ENCODE measurements at places on chromosomes 11 and 22.

DNA sequence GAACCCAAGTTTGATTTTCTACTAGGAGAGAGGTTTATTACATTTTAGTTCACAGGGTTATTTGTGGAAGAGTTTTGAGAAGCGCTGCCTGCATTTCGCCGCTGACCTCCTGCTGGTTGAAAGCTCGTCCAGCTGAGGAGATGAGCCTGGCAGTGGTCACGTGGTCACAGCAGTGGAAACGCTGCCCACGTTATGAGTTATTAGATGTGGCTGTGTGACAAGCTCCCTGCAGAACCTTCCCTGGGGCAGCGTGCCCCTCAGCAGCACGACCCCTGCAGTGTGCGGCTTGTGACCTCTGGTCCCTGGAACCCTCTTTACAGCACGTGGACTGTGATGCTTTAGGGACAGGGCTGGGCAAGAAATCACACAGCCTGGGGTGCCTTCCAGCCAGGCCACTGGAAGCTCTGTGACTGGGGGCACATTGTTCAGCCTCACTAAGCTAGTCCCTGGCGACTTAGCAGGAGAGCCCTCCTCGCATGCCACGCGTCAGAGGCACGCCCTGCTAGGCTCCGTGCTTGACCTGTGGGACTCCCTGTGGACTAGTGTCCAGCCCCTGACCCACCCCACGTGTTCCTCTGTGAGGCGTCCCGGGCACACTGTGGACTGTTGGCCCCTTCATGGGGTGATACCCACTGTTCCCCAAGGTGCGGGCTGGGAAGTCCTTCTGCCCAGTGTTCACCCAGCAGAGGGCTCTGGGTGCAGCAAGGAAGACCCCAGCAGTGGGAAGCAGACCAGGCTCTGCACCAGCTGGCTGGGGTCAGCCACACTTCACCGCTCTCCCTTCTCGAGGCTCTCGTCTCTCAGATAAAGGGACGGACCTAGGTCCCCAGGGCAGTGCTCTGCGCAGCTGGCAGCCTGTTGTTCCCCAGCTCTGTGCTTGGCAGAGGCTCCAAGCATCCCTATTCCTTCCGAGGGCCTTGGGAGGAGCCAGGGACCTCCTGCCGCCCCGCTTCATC is 349.5 kb downstream of the TBC1D22A start:
- no peak for DNase-seq

DNA sequence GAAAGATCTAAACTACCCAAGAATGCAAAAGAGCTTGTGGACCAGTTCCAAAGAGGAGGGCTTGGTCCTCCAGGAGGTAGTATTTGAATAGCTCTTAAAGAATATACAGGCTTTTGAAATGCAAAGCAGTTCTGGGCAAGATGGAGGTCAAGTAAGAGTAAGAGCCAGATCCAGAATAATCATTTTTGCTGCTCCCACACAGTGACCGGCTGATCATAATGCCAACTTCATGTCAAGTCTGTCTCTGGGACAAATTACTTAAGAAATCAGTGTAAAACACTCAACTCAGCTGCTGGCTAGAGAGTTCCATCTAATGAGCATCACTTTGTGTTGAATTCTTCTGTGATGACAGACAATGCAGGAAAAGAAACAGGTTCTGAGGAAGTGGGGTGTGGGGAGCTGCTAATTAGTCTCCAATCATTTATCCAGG is 250.9 kb upstream of the NARS2 start:
- DNase-seq, result peak; percentile 40

DNA sequence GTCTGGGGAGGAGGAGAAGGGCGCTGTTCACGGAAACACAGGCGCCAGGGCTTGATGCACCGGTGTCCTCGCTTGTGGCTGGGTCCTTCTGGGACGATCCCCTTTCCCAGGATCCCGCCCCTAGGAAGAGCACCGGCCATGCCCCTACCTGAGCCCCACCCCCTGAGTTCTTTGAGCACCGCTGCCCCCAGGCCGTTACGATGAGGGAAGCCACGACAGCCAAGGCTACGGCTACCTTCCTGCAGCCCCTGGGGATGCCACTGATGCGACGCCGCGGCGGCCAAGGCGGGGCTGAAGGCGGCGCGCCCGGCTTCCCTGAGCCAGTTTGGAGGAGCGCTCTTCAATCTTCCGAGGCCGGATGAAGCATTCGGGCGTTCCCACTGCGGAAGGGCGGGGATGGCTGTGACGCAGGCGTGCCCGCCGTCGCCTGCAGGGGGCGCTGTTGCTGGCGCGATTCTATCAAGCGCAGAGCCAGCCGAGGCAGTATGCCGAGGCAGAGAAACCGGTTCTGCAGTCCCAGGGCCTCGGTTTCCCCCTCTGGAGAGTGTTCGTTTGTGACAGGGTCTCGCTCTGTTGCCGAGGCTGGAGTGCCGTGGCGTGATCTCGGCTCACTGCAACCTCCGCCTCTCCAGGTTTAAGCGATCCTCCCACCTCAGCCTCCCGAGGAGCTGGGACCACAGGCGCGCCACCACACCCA is 9.7 kb upstream of the NEFH start:
- peak; percentile 42 for DNase-seq

- DNase-seq, result no peak
Observed at GRCh38 chr22:43948836-43949406, 6.3 kb upstream of the SAMM50 start.

GRCh38 chr22:29641042-29641699 is 37.7 kb downstream of the NF2 start:
- peak; percentile 84 for DNase-seq

DNA sequence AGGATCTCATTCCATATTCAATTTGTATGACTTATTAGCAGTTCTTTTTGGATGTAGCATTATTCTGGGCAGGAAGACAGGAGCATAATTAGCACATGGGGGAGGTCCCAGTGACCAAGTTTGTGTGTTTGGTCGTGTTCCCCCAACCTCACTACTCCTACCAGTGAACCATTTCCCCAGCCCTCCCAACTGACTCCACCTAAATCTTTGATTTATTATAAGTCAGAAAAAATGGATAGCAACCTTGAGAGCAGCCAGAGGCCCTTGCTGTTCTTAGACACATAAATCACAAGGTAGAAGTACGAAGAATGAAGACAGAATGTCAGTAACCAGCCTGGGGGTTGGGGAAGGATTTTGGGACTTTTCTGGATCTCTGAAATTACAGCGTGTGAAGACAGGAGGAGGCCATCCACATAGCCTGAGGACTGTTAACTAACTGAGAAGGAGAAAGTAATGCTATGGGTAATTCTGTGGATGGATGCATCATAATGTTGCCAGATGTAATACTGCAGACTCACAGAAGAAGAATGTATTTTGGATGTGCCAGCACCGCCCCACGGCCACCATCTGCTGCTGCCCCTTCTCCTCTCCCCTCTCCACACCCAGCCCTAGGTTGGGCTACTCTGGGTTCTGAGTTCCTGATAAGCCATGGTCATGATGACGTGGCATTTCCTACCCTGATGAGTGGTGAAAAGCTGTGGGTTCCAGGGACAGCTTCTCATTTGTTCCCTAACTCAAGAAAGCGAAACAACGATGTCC is 124.3 kb upstream of the TTC12 start:
- peak; percentile 95 for DNase-seq

DNA sequence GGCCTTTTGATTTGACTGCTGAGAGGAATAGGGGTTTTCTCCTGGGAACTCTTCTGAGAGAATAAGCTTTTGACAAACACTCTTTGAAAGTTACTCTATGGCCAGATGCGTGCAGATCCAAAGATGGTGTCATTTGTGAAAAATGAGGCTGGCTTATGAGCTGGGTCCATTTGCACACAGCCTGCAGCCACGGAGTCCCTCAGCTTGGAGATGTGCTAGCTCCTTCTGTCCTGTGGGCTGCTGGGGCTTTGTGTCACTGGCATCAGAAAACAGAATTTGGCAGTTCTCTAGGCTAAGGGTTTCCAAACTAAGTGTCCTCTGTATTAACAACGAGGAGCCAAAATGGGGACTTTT is 702.4 kb downstream of the NTM start:
- DNase-seq, result peak; percentile 75

DNA sequence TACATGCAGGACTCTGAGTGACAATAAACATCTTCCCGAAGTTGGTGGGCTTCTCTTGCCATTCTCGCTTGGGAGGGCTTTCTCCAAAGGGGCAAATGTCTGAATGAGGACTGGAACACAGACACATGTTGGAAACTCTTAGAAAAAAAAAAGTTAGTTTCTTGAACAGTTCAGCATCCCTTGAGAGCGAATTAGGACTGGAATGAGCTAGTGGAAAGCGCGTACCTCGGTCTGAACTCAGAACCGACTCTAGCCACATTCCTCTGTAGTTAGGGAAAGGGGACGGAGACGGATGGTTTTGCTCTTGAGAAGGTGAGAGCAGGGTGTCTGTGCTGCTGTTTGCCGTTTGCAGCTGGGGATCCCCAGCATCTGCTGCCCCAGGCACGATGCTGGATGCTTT is 517.3 kb downstream of the TBC1D22A start:
- DNase-seq, result no peak

- no peak for DNase-seq
Observed at GRCh38 chr11:104487046-104487806, 323.3 kb upstream of the PDGFD start.

- DNase-seq, result peak; percentile 32
Observed at GRCh38 chr11:74397501-74398243, 561 bp downstream of the PGM2L1 start.

GRCh38 chr11:128819198-128819597 is 47.9 kb downstream of the KCNJ1 start:
- no peak for DNase-seq

GRCh38 chr11:11740836-11741235 is 100.9 kb upstream of the USP47 start:
- no peak for DNase-seq

- peak; percentile 93 for DNase-seq
Observed at GRCh38 chr22:37196539-37197450, 8.7 kb upstream of the C1QTNF6 start.

GRCh38 chr22:19710020-19710768 is 4.1 kb upstream of the SEPTIN5 start:
- DNase-seq, result no peak

DNA sequence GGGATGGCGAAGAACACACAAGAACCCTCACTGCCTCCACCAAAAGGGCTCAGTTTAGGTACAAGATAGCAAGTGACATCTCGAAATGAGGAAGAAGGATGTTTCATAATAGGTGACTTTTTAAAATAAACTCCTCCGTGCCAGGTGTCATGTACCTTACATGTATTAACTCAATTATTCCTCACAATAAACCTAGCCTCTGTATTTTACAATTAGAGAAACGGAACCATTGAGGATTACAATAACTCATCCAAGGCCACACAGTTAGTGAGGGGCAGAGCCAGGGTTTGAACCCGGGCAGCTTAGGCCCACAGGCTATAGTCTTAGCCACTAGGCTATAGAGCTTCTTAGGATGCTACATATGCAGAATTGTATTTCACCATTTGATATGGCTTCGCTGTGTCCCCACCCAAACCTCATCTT is 965 bp upstream of the PAMR1 start:
- peak; percentile 39 for DNase-seq

DNA sequence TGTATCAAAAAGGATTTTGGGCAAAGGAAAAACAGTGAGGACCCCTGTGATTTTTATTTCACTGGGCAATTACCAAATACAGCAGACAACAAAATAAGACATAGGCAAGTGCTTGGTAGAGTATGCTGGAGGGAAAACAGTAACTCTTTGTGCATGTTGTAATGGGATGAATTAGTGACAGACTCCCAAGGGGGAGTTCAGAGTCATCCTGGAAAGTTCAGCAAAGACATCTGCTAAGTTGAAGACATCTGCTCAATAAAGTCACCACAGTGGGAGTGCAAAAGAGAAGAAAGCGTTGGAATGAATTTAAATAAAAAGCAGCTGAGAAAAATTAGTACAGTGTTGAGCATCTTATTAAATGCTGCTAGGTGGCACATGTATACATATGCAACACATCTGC is 378.8 kb upstream of the ISX start:
- no peak for DNase-seq

- DNase-seq, result no peak
Observed at GRCh38 chr11:69205743-69206612, 50.2 kb downstream of the SMIM38 start.

DNA sequence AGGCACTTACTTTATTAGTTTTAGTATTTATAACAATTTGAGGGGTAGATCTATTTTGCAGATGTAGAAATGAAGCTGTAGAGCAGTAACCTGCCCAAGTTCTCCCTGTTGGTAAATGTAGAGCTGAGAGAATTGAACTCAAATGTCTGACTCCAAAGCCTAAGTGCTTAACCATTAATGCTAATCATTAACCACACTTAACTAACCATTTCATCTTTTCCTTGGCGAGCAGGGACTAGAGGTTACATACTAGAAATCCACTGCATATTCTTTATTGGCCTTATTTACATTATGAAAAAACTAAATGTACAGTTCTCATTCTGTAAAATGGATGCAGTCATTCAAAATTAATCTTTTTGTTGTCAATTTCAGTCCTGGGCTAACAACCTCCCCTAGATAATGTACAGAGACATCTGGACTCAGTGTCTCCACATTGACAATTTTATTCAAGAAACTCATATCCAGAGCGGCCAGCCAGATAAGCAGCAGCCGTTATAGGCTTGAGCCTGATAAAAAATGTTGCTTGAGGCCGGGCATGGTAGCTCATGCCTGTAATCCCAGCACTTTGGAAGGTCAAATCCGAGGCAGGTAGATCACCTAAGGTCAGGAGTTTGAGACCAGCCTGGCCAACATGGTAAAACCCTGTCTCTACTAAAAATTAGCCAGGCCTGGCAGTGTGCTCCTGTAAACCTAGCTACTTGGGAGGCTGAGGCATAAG is 76.7 kb upstream of the PICALM start:
- DNase-seq, result no peak

DNA sequence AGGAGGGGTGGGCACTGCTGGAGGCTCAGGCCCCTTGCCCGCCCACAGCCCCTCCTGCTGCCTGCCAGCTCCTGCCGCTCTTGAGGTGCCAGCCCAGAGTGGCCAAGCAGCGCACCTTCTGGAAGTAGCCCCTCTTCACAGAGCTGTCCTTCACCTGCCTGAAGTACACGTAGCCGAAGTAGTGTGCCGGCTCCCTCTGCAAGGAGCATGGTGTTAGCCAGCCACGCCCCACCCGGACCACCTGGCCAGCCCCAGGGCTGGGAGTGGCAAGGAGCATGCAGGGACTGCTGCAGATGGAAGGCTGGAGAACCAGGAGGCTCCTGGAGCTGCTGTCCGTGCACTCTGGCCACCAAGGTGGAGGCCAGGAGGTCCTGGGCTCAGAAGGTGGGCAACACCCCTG is 9.6 kb downstream of the DENND6B start:
- DNase-seq, result no peak
